ENCODE measurements at places on chromosomes 1 and 21.

- no peak for DNase-seq
These were observed 35.3 kb downstream of the HLX start for GRCh38 chr1:220914283-220915116.

GRCh38 chr1:235087906-235088305, 40.7 kb downstream of the TOMM20 start:
- DNase-seq, result no peak

- no peak for DNase-seq
These were observed 47.3 kb downstream of the SLC25A24 start for GRCh38 chr1:108152782-108153222.

- DNase-seq, result no peak
These were observed 293.7 kb downstream of the RGS7 start for GRCh38 chr1:241063276-241063675.

- no peak for DNase-seq
These were observed 101.5 kb downstream of the PLA2G4A start for GRCh38 chr1:186930238-186930637.

GRCh38 chr1:43868741-43869067, 64.9 kb upstream of the ARTN start:
- no peak for DNase-seq

GRCh38 chr1:212600980-212601379, 7.6 kb upstream of the ATF3 start:
- DNase-seq, result no peak

GRCh38 chr1:113928187-113928930, 765 bp upstream of the HIPK1 start:
- no peak for DNase-seq

- no peak for DNase-seq
These were observed 51.7 kb downstream of the SLC16A1 start for GRCh38 chr1:112904071-112904830.

- DNase-seq, result no peak
These were observed 96.3 kb upstream of the ACTL8 start for GRCh38 chr1:17658837-17659236.

- DNase-seq, result peak; percentile 29
These were observed 59.9 kb downstream of the PLXNA2 start for GRCh38 chr1:208183977-208184911.

DNA sequence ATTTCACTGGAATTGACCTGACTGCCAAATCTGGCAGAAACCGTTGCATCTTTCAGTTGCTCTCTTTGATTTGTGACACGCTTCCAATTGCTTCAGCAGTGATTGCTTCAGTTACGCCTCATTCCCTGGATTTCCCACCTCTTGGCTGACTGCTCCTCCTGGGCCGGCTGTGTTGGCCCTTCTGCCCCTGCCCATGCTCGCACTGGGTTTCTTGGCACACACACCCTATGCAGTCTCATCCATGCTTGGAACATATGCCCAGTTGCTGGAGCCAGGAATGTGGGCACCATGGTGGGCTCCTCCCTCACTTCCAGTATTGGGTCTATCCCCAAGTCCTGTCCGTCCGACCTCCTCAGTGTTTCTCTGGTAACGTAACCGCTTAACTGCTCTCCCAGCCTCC, 2.2 kb upstream of the ZBTB21 start:
- no peak for DNase-seq

DNA sequence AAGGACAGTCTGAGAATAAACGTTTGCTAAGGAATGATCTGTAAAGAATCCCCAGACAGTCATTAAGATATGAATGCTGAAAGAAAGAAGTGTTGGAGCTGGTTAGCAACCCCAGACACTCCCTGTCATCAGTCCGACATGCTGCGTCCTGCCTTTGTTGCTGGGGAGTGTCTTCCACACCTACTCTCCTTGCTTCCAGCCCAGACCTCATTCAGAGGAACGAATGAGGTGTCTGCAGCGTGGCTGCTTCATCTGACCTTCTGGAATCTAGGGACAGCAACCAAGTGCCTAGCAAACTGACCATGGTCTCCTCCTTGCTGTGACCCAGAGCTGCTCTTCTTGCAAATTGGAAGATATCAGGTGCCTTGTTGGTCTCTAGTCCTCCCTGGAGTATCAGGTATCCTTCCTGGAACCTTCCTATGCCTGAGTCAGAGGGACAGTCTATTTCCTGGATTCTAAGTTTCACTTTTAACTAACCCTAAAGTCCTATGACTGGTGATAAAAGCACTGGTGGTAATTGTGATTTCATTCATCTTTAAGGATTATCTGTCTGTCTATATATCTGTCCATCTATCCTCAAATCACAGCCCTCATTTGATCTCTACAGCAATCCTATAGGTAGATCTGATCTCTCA, 45.3 kb downstream of the NFASC start:
- no peak for DNase-seq

DNA sequence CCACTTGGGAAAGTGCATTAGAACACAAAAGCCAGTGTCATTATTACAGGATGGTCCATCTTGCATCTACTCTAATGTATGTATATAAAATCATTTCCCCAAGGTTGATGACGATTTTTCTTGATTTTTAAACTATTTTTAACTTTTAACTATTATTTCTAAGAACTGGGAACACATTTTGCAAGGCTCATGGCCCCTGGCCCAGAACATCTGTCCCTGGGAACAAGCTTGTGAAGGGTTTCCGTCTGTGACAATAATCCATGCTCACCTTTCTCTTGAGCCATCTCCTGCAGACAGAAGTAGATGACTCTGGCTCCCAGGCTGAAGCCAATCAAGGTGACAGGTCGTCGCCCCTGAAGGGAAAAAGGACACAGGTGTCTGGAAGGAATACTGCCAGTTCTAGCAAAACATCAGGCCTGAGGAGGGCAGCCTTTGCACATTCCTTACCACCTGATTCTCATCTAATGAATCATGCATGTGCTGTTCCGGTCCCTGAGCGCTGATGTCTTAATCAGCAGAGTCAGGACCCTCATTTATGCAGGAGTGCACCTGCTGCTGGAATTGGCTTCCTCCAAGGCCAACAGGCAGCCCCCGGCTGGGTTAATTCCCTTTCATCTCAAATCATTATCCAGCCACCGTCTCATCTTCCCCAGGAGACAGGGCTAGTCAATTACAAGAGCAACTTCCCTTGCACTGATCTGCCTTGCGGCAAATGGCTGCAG, 62.5 kb downstream of the TMCO4 start:
- no peak for DNase-seq

GRCh38 chr21:34916446-34916845, 132.7 kb downstream of the RUNX1 start:
- DNase-seq, result no peak

GRCh38 chr1:229068270-229068987, 202.5 kb upstream of the RAB4A start:
- DNase-seq, result no peak

- no peak for DNase-seq
These were observed 350.1 kb downstream of the DPYD start for GRCh38 chr1:97570691-97571090.

GRCh38 chr21:36323032-36323431, 3.0 kb downstream of the MORC3 start:
- DNase-seq, result no peak

DNA sequence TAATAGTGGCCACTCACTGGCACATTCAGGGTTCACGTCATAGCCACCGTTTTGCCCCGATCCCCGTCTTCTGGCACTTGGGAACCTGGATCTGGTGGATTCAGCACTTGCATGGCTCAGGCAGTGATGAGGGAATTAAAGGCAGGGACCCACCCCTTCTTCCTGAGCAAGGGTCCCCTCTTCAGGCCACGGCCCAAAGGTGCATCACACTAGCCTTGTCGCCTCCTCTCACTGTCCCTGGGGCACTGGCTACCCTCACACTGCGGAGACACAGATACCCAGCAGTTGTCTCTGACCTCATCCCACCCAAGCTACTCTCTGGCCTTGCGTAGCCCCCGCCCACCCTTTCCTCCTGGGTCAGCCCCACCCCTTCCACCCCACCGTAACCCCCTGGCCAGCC, 19.9 kb upstream of the LDLRAP1 start:
- peak; percentile 38 for DNase-seq

DNA sequence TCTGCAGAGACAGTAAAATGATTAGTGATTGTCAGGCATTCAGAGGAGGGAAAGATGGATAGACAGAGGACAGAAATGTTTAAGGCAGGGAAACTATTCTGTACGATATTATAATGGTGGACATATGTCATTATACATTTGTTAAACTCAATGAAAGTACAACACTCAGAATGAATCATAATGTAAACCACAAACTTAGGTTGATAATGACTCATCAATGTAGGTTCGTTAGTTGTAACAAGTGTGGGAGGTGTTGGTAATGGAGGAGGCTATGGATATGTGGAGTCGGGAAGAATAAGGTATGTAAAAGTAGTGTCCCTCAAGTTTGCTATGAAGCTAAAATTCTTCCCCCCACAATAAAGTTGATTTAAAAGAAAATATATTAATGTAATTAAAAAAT, 455.0 kb downstream of the BRINP3 start:
- no peak for DNase-seq

DNA sequence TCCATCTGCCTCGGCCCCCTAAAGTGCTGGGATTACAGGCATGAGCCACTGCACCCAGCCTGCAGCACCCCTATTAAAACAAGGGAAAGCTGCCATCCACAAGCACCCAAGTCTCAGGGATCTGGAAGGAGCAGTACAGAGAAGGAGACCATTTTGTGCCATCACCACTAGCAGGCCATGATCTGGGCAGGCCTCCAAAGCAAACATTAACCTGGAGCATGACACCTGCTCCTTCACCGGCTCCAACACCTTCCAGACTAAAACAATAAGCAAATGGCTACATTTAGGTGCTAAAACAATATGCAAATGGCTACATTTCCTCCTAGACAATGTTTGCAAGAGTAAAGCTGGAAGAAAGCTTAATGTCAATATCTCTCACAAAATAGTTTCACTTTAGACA, 16.7 kb downstream of the MEAF6 start:
- no peak for DNase-seq

GRCh38 chr21:34933609-34934335, 115.3 kb downstream of the RUNX1 start:
- no peak for DNase-seq

DNA sequence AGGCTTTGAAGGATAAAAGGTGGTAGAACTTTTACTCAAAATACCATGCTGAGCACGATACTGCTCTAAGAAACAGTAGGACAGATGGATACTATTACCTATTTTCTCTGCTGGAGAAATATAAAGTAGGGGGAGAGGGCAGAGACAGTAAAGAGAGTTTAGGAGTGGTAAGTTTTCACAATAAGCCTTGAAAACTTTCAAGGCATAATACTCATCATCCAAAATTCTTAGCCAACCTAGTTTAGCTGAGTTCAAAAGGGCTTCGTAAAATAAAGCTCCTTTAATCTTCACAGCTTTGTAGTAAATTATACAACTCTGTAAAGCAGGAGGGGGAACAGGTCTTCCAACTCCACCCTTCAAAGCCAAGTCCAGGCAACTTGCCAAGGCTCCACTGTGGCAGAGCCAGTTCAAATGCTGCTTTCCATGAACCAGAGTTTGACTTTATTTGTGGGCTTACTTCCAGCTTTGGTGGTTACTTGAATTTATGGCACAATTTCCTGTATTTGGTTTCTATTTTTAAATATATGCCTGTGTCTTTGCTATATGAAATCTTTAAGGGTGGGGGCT, 15.5 kb downstream of the TEX38 start:
- no peak for DNase-seq

GRCh38 chr1:234478152-234478480, 863 bp downstream of the TARBP1 start:
- peak; percentile 55 for DNase-seq

DNA sequence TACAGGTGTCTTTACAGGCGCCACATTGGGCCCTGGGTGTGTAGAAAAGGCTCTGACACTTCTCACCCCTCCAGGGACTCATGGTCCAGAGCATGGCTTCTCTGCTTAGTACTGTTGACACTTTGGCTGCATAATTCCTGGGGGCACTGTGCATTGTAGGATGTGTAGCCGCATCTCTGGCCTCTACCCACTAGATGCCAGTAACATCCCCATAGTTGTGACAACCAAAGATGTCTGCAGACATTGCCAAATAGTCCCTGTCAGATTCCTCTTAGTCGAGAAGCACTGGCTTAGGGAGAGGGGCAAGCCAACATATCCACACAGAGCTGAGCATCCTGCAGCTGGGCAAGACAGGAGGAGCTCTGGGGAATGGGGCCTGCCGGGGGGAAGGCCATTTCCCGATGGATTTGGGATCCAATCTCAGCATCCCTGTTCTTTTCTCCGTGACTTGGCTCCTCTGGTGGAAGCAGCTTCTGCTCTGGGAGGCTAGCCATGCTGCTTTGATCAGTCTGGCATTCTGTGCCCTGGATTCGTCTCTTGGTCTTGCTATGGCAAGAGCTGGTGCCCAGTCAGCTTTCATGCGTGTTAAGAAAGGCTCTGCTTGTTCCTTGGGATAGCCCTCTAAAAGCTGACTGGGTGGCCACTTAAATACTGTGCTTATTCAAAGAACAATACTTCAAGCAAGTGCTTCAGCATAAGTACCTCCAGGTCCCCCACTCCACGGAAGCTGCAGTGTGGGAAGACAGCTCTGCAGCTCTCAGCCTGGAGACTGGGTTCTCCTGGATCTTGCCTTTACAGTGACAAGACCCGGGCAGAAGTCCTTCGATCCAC, 38.3 kb upstream of the SCMH1 start:
- DNase-seq, result no peak

GRCh38 chr1:31394584-31395193, 18.3 kb upstream of the SERINC2 start:
- peak; percentile 94 for DNase-seq

GRCh38 chr1:204627436-204627835, 58.1 kb downstream of the LRRN2 start:
- DNase-seq, result no peak

GRCh38 chr21:15437883-15438282, 291.9 kb upstream of the USP25 start:
- no peak for DNase-seq

DNA sequence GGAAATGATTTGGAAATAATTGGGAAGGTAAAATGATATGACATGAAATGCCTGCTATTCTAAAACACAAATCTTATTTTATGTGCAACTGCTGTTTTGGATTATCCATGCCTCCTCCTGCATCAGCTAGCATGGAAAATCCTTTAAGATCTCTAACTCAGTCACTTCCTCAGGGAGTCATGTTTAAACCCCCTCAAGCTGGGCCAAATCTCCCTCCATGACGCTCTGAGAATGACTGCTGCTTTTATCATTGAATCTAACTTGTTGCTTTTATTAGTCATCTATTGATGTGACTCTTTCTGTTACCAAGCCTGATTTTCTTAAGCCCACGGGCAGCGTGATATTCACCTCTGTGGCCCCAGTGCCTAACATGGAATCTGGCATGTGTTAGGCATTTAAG, 324.8 kb downstream of the DISC1 start:
- DNase-seq, result no peak

DNA sequence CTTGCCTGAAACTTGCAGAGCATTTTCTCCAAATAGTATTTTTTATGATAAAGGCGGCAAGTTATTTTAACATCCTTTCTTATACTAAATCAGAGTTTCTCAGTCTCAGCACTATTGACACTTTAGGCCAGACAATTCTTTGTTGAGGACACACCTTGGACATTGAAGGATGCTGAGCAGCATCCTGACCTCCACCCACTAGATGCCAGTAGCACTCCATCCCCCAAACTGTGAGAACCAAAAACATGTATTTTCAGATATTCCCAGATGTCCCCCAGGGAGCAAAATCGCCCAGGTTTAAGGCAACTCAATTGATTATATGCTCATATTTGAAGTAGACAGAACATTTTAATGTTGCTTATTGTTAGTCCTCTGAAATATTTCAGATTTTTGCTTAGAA, 299.4 kb downstream of the ZP4 start:
- no peak for DNase-seq
